ENCODE measurements at places on chromosomes 12 and 14. TPM values are rescaled to one million over a fixed set of nuclear protein-coding genes. Genes with fewer than 3 reads are reported as not detected.

TEX22 gene
- under 0.01 TPM for total RNA-seq

PLEKHD1 gene
- under 0.01 TPM for total RNA-seq

MAP4K5 gene
- 27.1 TPM for total RNA-seq

DLK1 gene
- total RNA-seq, result 283 TPM

CLEC4C gene
- not detected for total RNA-seq

MBD6 gene
- 2.6 TPM for total RNA-seq

PLEKHA5 gene
- 25.1 TPM for total RNA-seq

SPATS2 gene
- total RNA-seq, result 19.8 TPM

TAS2R42 gene
- not detected for total RNA-seq

KRT6A gene
- 1.6 TPM for total RNA-seq

SDSL gene
- 0.52 TPM for total RNA-seq

MYH6 gene
- 2.1 TPM for total RNA-seq

RNF212B gene
- total RNA-seq, result not detected

KLRK1 gene
- total RNA-seq, result 0.52 TPM

LBHD2 gene
- not detected for total RNA-seq

KLRC1 gene
- 1.0 TPM for total RNA-seq

INSM2 gene
- total RNA-seq, result not detected
